ENCODE measurements at places on chromosomes 1 and 21.

DNA sequence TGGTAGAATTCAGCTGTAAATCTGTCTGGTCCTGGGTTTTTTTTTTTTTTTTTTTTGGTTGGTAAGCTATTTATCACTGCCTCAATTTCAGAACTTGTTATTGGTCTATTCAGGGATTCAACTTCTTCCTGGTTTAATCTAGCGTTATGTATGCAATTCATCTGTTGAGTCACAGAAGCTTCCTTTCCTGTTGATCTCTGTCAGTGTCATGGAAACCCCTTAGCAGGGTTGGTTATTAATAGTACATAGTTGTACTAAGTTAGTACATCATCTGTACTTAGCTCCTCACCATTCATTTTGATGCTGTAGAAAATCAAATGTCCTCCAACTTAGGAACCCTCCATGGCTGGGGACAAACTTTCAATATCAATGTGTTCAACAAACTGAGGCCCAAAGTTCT is 51.0 kb upstream of the BARHL2 start:
- DNase-seq = no peak

- DNase-seq = no peak
These were observed 41.4 kb upstream of the KIF1B start for GRCh38 chr1:10168912-10169514.

- no peak for DNase-seq
These were observed 77.8 kb downstream of the TIAM1 start for GRCh38 chr21:31266241-31266640.

DNA sequence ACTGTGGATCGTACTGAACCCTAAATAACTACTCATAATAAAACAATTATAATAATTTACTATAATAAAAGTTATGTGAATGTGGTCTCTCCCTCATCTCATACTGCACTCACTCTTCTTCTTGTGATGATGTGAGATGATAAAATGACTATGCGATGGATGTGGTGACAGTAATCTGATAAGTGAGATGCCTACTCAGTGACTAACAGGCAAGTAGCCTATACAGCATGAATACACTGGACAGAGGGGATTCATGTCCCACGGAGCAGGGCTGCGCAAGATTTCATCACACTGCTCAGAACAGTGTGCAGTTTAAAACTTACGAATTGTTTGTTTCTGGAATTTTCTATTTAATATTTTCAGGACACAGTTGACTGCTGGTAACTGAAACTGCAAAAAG is 304.0 kb downstream of the DUSP10 start:
- DNase-seq = peak; percentile 91

- DNase-seq = peak; percentile 55
These were observed 253.1 kb upstream of the ADGRL4 start for GRCh38 chr1:79259390-79260336.

DNA sequence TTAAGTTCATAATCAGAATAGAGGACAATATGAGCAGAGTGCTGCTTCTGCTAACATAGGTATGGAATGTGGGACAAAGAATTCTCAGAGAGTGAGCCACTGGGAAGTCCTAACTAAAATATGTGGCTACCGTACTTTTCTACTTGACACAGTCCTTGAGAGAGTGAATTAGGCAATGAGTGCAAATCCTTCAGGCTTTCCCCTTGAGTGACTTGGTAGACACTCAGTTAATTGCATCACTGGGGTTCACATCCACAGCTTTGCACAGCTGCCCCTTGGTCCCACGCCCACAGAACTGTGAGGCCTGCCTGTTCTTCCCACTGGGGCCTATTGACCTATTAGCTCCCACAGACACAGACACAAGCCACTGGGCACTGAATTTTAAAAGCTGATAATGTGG is 40.5 kb upstream of the PAXBP1 start:
- peak; percentile 6 for DNase-seq

GRCh38 chr1:5826601-5827000 is 165.6 kb downstream of the NPHP4 start:
- DNase-seq = no peak

GRCh38 chr1:243756529-243756928 is 93.5 kb downstream of the AKT3 start:
- no peak for DNase-seq

DNA sequence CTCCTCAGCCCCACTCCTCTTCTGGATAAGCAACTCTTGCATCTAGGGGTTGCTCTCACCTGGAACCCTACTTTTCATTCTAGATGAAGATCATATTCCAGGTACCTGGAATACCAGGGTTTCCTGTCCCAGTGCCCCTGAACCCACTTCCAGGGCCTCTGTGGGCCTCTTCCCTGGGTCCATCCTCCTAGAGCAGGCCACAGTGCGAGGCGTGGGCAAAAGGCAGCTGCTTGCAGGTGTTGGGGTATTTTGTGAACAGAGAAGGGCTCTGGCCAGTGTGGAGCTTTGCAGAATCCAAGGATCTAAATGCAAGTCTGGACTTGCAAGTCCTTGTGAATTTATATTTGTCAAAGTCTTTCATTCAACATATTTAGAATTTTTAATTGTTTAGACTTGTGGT is 240.4 kb upstream of the POU3F1 start:
- no peak for DNase-seq

DNA sequence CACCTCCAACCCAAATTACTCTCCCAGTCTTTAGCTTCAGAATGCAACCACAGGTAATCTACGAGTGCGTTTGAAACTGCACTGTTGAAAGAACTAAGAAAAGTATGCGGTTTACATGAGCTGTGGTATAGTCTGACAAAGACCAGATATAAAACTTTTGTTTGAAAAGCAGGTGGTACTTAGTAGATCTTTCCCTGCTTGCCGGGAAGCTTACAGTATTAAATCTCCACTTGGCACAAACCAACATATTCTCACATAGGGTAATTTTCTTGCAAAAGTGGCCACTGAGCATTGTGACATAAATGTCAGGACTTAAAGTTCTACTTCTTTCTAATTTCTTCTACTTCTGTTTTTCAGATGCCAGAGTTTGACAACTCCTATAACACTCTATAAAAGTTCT is 8.4 kb downstream of the RGS2 start:
- DNase-seq = no peak

DNA sequence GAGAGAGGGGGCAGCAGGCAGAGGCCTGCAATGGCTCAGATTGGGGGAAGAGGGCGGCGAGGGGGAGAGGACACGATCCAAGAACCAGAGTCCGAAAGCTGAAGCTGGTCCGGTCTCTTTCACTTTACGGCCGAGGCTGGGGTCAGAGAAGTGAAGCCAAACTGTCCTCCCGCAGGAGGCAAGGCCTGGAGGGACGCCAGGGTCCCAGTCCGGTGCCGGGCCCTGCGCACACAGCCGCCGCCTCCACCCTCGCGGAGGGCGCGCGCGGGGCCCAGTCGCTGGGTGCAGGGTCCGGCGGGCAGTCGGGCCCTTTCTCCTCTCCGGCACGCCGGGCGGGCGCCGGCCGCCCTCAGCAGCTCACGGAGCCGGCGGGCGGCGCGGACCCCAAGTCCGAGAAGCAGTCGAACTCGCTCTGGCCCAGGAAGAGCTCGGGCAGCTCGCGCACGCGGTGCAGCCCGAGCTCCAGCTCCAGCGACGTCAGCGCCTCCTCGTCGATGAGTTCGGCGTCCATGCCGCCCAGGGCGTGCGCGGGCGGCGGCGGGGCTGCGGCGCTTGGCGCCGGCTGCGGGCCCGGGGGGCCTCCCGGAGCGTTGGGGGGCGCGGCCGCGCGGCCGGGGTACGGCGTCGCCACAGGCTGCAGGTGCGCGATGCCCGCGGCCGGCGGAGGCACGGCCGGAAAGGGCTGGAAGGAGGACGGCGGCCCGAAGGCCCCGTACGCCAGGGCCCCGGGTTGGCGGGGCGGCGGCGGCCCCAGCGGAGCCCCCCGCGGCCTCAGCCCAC is 749 bp downstream of the CITED4 start:
- no peak for DNase-seq

GRCh38 chr1:47441450-47442106 is 3.7 kb downstream of the FOXD2 start:
- DNase-seq = no peak

DNA sequence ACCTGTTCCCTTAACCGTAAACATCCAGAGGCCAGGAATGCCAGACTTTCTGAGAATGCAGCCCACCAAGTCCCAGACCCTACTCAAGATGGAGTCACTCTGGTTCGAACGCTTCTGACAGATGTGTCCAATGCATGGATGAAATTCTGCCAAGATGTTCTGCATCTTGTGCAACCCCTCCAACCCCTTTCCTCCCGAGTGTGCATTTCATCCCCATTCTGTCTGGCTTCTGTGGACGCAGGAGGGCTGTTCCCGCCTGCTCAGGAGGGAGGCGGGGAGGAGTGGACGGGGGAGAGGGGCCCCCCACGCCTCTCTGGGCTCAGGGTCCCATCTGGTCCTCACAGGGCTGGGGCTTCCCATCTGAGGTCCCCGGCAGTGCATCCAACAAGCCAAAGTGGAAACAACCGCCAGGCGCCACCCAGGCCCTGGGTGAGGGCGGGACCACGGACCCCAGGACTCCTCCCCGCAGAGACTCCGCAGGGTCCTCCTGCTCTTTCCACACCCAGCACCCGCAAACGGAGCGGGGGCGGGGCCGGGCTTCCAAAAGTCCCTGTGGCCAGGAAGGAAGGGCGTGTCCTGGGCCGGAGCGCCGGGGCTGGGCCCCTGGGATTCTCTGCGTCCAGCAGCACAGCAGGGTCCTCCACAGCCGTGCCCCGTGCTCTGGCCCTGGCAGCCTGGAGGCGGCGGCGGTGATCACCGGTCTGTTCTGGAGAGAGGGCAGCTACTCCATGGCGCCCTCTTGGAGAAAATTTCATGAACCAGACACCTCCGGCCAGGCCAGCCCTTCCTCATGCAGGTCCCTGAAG is 27.8 kb upstream of the SUMO3 start:
- DNase-seq = peak; percentile 83

GRCh38 chr1:116674751-116675150 is 7.2 kb upstream of the IGSF3 start:
- DNase-seq = no peak

GRCh38 chr1:66334318-66334717 is 199.6 kb upstream of the SGIP1 start:
- no peak for DNase-seq

GRCh38 chr21:45022736-45023135 is 51.6 kb upstream of the ADARB1 start:
- DNase-seq = no peak

- DNase-seq = peak; percentile 46
These were observed 539 bp downstream of the CGN start for GRCh38 chr1:151511636-151512215.

DNA sequence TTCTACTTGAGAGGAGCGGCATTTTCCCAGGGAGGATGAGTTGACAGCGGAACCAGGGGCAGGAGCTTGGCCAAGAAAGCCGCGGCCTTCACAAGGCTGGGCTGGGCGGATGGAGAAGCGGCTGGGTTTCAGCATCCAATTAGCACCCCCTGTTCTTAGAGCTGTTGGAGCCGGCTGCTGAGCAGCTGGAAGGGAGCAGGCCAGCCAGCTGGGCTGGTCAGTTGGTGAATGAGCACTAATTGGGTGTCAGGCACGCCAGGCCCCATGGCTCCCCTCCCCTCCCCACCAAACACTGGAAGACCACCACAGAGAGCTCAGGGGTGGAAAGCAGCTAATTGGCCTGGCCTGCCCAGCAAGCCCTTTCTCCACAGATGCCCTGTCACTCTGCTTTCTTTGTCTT is 245.6 kb downstream of the RRAGC start:
- no peak for DNase-seq

DNA sequence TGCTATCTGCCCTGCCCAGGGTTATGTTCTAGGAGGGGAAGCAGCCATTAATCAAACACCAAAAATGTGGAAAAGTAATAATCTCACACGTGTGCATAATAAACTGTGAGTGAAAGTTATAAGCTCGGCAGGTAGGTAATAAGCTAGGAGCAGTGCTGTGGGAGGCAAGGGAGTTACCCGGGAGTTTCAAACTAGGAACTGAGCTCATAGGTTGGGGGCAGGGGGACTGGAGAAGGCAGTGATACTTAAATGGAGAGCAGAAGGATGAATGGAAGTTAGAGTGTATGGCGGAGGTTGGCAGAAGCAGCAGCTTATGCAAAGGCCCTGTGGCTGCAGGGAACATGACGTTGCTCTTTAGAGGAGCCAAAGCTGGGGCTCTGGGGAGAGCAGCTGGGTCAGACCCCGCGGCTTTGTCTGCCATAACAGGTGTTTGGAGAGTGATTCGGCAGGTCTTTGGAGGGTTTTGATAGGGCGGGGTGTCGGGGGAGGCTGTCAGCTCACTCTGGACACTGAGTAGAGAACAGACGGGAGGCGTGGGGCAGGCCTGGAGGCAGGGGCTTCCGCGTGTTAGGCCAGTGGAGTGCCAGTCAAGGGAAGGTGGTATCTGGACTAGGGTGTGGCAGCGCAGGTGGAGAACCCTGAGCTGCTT is 20.0 kb downstream of the PTPRF start:
- no peak for DNase-seq

- no peak for DNase-seq
These were observed 8.0 kb downstream of the MECR start for GRCh38 chr1:29222686-29223085.

DNA sequence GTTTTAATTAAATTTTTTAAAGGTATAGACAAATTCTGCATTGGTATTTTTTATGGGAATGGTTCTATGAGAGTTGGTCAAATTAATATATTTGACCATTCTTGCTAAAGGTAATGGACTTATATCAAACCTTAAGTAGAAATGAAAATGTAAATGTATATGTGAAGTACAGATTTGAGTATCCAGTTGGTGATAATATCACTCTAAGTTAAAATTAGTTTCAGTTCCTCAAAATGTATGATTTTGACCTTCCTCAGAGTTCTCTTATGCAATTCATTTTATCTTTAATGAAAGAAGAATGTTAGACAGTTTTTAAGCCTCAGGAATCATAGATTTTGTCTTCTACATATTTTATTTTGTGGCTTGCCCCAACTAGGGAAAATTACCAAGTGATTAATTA is 1291.5 kb upstream of the B3GALT2 start:
- DNase-seq = no peak

GRCh38 chr1:109668123-109668775 is 392 bp downstream of the GSTM2 start:
- peak; percentile 3 for DNase-seq

DNA sequence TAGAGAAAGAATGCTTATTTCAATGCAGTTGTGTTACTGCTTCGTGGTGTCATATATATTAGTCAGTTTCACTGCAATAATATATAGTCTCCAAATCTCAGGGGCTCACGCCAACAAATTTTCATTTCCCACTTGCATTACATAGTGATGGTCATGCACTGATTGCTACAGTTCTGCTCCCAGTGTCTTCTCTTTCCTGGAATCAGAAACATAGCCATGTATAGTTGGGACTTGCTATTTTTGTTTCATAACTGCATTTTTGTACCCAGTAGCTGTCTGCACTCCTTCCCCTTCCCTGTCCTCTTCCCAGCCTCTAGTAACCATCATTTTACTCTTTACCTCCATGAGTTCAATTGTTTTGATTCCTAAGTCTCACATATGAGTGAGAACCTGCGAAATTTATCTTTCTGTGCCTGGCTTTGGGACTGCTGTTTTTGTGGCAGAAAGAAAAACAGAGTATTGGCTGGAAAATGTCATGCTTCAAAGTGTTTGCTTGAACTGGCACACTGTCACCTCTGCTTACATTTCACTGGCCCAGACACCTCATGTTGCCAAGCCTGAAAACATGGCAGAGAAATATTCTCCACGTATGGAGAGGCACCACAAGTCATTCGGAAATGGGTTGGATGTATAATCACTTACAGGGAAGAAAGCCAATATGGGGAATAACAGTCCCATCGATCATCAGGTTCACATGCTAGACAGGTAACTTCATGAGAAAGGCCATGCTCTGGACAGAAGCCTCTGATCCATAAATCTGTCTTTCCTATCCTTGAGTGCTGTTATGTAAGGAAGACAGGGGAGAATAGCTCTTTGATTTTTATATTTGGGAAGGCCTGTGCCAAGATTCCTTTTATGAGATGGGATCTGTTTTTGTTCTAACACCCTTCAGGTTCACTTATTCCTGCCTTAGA is 60.4 kb upstream of the BACH1 start:
- DNase-seq = peak; percentile 58

GRCh38 chr21:17950591-17950990 is 131.4 kb upstream of the C21orf91 start:
- no peak for DNase-seq
